ENCODE measurements at places on chromosomes 5 and 9.

- DNase-seq: no peak
Observed at GRCh38 chr5:141641634-141642267, 5.0 kb downstream of the RELL2 start.

DNA sequence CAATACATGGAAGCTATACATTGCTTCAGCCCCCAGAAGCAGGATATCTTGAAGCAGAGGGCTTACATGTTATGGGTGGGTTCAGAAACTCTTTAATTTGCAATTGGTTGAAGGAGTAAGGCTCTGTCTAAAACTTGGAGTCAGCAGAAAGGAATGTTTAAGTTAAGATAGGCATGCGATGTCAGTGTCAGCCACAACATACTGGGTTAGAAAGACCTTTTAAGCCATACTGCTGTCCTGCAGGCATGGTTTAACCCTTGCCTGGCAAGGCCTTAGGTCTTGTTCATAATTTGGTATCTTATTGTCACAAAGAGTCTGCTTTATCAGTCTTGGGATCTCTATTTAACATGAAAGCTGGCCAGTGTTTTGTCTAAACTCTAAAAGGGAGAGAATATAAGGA lies 1619.6 kb upstream of the WWC1 start:
- no peak for DNase-seq

GRCh38 chr9:126232461-126232860 lies 94.2 kb upstream of the MVB12B start:
- DNase-seq: no peak

DNA sequence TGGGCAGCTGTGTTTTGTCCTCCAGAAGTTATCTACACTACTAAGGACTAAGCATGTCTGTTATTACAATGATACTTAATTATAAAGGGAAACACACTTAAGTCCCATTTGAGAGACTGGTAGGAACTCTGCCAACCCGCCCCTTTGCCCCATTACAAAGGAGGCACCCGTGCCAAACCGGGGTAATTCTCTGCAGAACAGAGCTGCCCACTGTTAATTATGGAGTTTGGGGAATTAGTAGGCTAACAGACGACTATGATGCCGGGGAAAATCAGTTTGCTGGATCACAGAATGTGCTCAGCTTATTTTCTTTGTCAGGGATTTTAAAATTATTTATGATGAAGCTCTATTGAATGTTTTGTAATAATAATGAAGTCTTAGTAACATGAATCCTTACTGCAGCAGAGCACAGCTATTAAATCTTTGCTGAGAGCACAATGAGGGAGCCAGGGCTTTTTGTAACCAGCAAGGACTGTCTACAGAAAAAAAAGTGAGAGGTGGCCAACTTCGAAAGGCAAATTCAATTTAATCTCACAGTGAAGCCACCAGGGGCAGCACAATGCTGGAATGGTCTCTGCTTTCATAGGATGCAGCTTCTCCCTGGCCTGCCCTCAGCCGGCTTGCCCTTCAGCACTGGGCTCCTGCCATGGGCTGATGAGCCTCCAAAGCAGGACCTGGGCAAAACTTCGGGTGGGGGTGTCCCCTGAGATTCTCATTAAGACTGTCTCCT lies 134.5 kb downstream of the GNAQ start:
- no peak for DNase-seq

DNA sequence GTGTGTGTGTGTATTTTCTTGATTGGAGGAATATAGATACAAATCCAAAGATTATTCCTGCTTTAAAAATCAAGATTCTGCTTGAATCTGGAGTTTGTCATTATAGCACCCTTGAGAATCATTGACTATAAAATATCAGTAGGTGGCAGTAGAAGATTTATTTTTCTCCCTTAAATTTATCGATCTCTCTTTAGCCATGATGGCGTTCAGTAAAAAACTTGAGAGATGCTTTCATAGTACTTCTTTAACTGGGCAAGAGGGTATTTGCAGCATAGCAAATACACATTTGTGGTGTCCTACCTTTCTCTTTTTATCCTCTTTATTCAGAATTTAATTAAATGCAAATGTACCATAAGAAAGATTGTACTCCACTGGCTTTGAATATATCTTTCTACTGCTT lies 307.7 kb downstream of the ADGRV1 start:
- DNase-seq: no peak

- DNase-seq: no peak
Observed at GRCh38 chr5:67206929-67207328, 10.3 kb upstream of the CD180 start.

DNA sequence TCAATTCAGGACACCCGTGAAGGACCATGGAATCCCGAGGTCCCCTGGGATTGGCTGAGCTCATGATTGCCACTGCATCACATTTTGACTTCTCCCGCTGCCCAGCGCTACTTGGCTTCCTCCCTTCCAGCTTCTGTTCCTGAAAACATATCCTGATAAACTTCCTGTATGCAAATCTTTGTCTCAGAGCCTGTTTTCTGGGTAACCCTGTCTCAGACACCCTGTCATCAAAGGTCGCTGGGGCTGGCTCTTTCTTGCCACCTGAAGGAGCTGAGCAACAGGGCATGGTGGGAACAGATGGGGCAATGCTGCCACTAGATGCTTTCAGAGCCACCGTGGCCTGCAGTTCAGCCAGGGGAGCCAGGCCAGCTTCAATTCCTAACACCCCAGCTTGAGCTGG lies 154.3 kb upstream of the TBC1D2 start:
- no peak for DNase-seq

DNA sequence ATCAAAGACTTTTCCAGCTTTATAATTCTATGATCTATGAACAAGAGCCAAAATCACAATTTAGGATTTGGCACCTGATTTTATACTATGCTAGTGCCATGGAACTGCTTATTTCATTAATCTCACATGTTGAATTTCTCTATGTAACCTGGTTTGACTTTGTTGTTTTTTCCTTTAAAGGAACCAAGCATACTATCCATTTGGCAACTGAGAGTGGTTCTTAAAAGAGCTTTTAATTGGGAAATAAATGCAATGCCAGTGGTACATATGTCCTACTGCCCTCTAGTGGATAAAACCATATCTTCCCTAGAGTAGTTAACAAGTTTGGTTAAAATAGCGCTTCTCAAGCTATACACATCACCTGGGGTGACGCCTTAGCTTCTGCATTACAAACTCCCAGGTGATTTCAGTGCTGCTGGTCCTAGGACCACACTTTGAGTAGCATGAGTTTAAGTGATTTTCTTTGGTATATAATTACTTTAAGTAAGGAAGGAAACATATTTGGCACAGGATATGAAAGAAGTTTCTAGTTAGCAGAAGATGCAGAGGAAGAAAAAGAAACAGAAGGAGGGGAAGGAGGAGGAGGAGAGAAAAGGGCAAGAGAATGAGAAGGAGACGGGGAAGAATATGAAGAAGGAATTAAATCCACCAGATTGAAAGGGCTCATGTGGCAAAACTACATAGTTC lies 56.8 kb downstream of the FGF10 start:
- DNase-seq: peak; percentile 59

- no peak for DNase-seq
Observed at GRCh38 chr5:91132550-91132949, 250.6 kb downstream of the ARRDC3 start.

- no peak for DNase-seq
Observed at GRCh38 chr9:105639936-105640335, 22.3 kb upstream of the TAL2 start.

DNA sequence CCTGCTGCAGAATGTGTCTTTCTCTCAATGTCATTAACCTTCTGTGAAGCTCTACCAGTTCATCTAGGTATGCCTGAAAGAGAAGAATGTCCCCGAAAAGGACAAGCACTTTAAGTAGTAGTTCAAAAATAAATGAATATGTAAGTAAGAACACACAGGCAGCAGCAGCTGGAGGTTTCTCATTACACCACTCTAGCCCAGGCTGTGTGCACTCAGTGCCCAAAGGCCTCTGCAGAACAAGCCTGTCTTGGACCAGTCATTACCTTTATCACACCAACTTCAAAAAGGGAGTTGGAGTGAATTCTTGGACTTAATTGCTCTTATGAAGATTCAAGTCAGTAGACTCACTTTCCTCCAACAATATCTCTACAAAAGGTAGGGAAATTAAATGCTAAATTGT lies 268.8 kb downstream of the MLLT3 start:
- DNase-seq: no peak

GRCh38 chr5:138337685-138338410 lies at the start of gene FAM53C:
Gene FAM53C, plus strand, starts transcription at chr5:138338266. Its CDS starts 3,070 bp downstream, at chr5:138341336.
- DNase-seq: peak; percentile 82

GRCh38 chr5:34535944-34536623 lies 120.0 kb upstream of the RAI14 start:
- no peak for DNase-seq

DNA sequence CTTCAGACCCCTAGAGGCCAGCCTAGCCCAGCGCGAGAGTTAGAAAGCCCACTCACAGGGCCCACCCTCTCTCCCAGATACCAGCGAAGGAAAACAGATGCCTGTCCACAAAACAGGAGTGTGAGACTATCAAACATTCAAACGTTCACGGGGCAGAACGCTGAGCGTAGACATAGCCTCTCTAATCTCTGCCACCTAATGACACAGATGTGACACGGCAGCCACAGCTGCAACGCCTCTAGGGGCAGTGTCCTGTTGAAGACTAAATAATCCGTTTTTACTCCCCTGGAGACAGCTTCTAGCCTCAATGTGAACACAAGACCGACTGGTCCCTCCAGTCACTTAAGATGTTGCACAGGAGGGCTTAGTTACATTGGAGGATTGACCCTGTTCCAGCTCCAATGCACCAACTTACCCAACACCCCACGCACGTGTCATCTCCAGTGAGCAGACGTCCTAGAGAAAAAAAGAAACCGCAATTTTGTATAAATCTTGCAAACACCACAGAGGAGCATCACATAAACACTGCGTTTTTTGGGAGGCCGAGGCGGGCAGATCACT lies 14.3 kb downstream of the DIPK1B start:
- no peak for DNase-seq

GRCh38 chr5:160641405-160641804 lies 210.6 kb downstream of the ATP10B start:
- no peak for DNase-seq

DNA sequence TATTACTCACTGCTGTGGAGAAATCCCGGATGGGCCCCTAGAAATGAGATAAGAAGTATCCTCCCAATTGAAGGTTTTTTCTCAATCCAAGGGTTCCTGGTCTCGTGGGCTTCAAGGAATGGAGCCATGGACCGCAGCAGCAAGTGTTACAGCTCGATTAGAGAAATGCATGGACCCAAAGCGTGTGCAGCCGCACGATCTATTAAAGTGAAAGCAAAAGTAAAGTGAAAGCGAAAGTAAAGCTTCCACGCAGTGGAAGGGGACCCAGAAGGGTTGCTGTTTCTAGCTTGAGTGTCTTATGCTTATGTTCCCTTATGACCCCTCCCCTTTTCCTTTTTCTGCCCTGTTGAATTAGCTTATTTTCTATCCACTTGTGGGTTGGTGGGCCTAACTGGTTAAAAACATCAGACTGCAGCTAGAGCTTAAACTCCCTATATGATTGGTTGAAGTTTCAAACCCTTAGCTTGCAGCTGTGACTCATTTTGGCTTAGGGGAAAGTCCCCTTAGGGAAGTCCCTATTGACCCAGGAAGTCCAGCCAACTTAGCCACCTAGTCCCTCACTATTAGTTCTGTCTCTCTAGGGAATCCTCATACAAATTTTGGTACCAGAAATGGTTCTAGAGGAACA lies 1111.8 kb downstream of the TAF11L14 start:
- no peak for DNase-seq

- no peak for DNase-seq
Observed at GRCh38 chr5:10635257-10635866, 71.5 kb downstream of the ANKRD33B start.

DNA sequence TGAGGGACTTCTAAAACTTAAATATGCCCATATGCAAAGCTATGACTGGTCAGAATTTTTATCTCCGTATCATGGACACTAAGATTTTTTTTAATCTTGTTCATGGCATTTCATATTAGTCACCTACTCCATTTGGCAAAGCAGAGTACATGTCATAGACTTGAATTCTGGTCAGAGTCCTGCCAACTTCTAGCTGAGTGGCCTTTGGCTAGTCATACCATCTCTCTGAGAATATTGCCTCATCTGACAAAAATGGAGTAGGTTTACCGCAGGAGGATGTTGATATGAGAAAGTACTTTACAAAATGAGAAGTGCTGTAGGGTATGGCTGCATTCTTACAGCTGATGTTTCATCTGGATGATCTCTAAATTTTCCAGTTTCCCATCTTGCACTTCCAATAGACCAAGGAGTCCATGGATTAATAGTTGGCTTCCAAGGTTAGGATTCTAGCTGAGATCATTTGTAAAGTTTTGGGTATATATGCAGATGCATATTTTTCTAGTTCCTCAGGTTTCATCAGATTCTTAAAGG lies 150.8 kb upstream of the NR3C1 start:
- DNase-seq: peak; percentile 96

DNA sequence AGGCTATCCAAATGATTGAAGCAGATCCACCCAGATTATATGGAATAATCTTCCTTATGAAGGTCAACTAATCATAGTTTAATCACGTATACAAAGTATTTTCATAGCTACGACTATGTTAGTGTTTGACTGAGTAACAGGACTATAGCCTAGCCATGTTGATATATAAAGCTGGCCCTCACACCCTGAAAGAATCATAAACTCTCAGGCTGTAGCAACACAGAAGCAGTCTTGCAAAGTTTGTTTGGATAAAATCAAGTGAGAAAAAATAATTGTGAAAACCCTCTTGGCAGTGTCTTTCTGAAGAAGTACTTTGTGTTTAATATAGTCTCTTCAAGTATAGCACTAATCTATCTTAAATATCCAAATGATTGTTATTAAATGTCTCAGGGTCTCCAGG lies 374.5 kb upstream of the DAB2 start:
- DNase-seq: no peak

DNA sequence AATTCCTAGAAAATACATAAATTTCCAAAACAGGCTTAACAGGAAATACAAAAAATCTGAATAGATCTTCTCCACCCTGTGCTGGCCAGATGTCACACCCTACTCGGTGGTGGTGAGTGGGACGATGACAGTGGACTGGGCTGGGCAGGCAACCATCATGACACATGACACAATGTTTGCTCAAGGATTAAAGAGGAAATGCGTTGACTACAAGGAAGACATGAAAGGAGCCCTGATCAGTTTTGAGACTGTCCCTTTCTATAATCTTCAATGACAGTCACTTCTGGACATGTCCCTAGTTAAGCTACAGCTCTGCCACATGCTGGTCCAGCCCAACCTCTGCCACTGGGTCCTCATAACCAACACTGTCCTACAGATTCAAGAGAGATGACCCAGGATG lies 99.8 kb downstream of the ZDHHC21 start:
- DNase-seq: no peak

- DNase-seq: no peak
Observed at GRCh38 chr9:115043632-115044031, 74.3 kb downstream of the TNC start.

GRCh38 chr5:66739951-66740350 lies 143.8 kb downstream of the MAST4 start:
- no peak for DNase-seq

- DNase-seq: no peak
Observed at GRCh38 chr9:119029886-119030285, 339.3 kb downstream of the BRINP1 start.
